Right lobe of liver (tissue), 6 donors: ENCODE measurements at places on chromosomes 2 and 18.

DNA sequence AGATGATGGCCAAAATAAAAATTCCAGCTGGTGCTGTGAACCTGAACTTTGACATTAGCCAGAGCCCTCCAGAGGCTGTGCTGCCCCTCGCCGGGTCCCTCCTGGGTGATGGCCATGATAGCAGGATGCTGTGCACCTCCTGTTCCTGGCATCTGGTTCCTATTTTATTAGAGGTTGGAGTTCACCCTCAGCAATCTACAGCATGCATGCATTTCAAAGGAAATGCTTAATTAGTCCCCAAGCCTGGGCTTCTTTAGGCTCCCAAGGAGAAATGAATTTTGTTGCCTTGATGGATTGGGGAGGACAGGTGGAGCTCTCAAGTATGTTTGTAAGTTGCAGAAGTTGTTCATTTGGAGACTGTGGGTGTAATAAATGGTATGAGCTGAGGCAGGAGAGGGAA lies 166.9 kb downstream of the GLI2 start:
- DNase-seq, result no peak

DNA sequence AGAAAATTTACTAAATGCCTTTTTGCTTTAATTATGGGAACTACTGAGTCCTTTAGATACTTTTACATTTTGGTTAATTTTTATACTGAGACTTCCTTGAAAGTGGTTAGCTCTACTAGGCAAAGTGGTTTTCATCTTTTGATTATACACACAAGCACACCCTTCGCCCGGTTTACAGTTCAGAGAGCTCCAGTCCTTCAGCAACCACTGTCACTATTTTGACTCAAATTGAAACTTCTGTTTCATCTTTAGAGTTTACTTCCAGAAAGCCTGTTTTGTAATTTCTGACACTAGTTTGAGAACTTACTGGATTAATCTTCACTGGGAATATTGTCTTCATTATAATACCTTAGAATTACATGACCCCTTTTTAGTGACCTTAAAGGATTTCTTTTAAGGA lies 140.3 kb upstream of the FOSL2 start:
- DNase-seq, result no peak

DNA sequence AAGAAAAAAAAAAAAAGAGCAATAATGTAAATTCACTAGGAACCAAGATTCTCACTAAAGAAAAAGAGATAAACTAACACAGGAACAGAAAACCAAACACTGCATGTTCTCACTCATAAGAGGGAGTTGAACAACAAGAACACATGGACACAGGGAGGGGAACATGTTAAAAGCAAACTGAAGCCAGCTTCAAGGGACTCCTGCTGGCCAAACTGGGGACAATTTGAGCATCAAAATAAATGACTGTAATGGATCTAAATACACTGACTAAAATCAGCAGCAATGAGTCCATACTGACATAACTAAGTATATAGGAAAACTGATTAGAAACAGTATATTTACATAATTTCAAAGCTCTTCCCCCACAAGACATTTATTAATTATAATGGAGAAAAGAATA lies 73.0 kb downstream of the FARSB start:
- no peak for DNase-seq

- DNase-seq, result peak; percentile 67
Measured at GRCh38 chr2:62287899-62288880, 92.3 kb downstream of the B3GNT2 start.

- DNase-seq, result no peak
Measured at GRCh38 chr2:202693503-202693902, 58.7 kb downstream of the FAM117B start.

- no peak for DNase-seq
Measured at GRCh38 chr2:30346471-30347169, 100.4 kb upstream of the LCLAT1 start.
